CD4-positive, alpha-beta memory T cell (primary cell): ENCODE measurements at places on chromosomes 12 and 14.

DNA sequence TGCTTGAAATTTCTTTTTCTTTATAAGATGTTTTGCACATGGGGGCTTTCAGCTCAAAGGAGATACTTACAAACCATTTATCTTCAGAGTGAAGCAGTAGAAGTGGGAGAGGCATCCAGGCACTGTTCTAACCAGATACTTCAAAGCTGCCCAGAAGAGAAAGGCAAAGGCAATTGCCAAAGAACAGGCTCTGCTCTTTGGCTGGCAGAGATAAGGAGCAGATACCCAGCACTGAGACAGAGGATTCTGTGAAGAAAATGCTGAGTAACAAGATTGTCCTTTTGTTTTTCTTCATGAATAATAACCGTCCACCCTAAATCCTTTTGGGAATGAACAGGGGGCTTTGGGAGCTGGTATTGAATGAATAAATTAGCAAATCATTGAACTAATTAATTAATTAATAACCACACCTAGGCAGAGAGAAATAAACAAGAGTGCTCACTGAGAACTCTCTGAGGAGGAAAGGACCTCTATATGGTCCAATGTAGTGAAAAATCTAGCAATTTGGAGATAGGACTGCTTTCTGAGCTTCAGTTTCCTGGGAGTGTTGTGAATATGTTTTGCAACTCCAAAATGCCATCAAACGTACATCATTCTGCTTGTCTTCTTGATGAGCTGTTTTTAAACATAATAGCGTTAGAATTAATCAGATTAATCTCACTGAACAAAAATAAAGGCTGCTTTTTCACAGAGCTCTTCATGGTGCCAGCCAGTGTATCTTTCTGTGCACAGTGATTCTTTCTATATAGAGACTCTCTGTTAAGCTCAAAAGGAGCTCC is 192.8 kb upstream of the AMIGO2 start:
- no peak for DNase-seq

DNA sequence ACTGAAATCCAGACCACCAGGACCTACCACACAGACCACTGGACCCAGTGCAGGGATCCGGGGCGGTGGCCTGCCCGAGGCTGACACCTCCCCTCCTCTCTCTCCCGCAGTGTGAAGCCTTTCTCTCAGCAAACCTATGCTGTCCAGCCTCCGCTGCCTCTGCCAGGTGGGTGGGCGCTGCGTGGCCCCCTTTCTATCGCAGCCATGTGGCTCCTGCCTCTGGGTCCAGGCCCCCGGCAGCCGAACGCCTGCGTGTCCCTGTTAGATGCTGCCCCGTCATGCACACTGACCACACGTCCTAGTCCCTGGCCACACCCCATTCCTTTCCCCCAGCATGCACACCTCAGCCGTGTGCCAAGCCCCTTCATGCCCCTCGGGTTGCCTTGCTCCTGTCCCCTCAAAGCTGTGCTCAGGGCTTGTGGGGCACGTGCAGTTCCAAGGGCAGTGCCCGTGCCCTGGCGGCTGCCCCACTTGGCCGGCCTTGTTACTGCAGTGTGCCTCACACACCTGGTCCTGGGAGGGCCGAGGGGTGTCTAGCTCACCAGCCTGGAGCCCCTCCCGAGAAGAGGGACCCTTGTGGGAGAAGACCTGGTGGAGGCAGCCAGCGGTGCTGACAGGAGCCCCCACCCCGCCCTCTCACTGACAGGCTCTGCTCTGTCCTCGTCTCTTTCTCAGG is 58.0 kb upstream of the TSPAN9 start:
- no peak for DNase-seq

DNA sequence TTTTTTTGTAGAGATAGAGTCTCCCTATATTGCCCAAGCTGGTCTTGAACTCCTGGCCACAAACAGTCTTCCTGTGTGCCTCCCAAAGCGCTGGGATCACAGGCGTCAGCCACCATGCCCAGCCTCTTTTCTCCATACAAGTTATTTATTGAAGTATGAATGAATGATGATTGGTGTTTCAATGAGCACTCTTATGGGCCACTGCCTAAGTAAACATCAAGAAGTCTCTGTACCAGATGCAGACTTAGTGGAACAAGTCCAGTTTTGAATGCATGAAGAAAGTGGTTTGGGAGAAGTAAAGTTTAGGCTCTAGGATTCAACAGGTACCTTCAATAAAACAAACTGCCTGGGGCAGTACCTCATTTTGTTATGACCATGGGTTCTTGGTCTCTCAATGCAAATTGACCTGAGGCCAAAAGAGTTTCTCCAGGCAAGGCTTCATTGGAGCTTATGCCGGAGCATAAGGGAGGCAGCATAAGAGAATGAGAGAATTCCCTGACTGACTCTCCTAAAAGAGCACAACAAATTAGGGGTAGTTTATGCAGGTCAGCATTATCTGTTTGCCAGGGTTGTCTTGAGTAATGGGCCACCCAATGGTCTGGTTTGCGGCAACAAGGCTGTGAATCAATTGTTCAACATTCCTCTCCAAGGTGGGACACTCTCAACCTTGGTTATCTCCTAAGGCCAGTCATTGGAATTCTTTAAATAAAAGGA is 1.1 kb upstream of the GMFB start:
- no peak for DNase-seq

- DNase-seq, result no peak
These were observed 33.5 kb downstream of the FMNL3 start for GRCh38 chr12:49673446-49674317.

- no peak for DNase-seq
These were observed 88.6 kb downstream of the EPS8 start for GRCh38 chr12:15700595-15700994.

DNA sequence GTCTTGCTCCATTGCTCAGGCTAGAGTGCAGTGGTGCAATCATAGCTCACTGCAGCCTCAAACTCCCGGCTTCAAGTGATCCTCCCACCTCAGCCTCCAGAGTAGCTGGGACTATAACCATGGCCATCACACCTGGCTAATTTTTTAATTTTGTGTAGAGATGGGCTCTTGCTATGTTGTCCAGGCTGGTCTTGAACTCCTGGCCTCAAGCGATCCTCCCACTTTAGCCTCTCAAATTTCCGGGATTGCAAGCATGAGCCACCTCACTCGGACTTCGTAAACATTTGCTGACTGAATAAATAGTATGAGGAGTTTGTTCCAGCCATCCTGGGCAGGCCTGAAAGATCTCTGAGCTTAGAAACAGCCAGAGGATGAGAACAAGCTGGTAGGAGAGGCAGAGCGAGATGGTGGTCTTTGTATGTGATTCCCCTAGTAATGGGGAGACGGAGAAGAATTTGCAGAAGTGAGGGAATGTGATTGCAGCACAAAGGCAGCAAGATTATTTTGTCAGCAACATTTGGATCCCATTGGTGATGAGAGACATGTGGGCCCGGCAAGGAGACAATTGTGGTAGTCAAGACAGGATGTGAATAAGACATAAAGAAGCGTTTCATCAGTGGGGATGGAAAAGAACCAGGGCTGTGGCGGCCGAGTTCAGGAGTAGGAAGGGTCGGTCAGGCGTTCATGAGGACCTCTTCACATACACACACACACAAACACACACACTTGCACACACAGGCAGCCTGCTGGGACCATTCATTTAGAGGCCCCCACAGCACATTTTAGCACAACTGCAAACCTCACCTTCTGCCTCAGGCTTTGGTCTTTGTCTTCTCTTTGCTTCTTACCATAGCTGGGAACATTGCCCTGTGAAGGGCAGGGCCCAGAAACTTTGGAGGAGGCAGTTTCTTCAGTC is 155.5 kb downstream of the ZFP36L1 start:
- DNase-seq, result no peak

DNA sequence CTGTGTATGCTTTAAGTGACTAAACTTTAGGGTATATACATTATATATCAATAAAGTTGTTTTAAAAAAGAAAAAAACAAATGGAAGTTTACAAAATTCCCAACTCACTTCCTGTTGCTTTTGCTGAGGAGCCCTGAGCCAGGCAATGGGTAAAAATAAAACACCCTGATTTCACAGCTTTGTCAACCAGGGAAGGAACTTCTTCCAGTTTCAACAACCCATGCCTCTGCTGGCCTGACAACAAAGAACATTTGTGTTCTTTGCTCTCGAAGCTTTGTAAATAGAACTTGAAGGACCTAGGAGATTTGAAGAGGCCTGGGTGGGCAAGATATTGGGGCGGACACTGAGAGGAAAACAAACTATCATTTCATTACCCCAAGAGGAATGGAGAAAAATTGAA is 141.2 kb upstream of the NOS1 start:
- DNase-seq, result no peak

DNA sequence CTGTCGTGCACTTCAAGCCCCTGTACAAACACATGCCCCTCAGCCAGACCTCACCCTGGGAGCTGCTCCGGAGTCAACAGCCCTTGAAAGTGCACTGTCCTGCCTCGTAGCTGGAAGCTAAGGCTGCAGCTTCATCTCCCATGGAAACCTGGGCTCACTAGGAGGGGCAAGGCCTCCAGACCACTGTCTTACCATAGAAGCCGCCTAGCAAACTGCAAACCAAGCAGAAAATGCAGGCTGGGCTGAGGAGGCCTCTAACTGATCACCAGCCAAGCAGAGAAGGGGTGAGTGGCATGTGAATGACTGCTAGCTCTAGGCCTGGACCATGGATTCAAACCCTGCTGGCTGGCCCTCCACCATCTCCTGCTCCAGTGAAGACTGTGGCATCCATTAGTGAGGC is 340.2 kb downstream of the CACNA1C start:
- DNase-seq, result no peak

DNA sequence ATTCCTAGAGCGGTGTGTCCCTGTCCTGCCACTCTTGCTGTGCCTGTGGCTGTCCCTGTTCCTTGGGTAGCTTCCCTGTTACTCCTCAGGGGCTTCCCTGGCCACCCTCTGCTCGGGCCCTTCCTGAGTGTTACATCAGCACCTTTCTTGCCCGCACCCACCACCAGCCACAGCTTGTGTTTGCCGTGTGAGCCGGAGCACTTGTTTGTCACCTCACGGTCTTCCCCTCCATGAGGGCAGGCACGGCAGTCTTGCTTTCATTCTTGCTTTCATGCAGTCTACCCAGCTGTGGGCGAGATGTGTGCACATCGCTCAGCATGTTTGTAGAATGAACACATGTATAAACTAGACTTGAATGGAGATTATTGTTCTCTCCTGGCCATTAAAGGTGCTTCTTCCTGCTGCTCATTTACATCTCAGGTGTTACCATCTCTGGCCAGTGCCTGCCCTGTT is 42.0 kb downstream of the TRAF3 start:
- DNase-seq, result peak; percentile 31

- DNase-seq, result no peak
These were observed 22.3 kb upstream of the CTDSP2 start for GRCh38 chr12:57868851-57869268.

DNA sequence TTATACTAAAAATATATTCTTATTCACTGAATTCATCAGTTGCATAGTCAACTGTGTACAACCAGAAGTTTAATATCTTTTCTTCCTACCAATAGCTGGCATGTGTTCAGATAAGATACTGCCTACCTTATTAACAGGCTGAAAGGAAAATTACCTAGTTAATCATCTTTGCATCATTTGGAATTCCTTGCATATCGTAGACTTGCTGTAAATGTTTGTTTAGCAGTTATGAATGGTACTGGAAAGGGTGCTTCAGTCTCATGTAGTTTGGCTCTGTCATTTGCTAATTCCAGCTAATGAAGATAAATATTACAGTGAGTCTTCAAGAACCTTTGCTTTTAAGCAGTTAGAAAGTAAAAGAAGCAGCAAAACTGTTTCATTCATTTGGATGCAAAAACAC is 84.4 kb downstream of the PPHLN1 start:
- DNase-seq, result no peak

- DNase-seq, result no peak
These were observed 32.6 kb downstream of the MLXIP start for GRCh38 chr12:122111089-122111641.

DNA sequence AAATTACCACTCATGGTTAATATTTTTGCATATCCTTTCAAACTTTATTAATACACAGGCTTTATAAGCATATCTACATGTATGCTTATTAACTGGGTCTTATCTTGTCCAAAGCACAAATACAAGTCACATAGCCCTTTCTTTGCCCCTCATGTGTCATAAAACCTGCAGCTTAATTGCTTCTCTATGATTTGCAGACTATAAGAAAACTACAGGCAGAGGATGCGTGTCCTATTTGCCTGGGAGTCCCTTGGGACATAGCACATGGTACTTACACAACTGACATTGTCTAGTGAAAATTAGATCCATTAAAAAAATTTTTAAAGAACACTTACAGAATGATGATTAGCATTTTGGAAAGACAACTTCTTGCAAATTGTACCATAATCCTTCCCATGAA is 190.5 kb upstream of the PLEKHA5 start:
- no peak for DNase-seq

DNA sequence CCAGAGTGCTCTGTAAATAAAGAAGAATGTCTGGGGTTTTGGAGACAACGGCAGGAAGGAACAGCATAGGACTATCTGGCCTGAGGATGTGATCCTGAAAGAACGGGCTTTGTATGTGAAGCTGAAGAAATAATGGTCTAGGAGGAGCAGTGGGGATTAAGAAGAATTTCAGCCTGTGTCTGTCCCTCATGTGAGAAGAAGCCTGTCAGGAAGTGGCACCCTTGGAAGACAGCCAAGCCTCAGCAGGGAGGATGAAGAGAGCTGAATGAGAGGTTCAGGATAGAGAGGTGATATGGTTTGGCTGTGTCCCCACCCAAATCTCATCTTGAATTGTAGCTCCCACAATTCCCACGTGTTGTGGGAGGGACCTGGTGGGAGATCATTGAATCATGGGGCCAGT is 56.9 kb upstream of the TCL1A start:
- no peak for DNase-seq

DNA sequence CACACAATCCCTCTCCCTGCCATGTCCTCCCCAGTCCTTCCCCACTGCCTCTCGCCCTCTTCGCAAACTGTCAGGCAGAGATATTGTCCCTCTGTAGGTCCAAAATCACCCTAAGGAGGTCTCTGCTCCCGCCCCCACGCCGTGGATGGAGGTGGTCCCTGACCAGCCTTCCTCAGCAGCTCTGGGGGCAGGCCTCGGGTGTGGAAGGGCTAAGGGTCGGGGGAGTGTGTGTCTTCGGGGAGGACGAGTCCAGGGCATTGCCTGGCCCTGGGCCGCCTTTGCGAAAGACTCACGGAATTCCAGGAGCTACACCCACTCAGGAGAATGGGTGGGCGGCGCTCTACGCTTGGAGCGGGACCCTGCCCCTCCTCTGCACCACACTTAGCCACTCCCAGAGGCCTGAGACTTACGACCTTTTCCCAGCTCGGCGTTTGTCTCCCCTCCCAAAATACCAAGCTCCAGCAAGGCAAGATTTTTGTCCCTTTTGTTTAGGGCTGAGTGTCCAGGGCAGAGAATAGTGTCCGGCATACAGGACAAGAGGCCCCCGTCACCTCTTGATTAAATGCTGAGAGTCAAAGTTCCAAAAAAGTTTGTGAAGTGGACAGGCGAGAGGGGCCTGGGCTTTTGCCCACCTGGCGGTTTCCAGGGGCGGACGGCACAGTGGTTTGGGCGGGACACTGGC is 881 bp downstream of the PYGL start:
- no peak for DNase-seq

GRCh38 chr14:103508521-103509329 is 13.9 kb downstream of the CKB start:
- DNase-seq, result no peak

GRCh38 chr14:24058260-24058950 is 6.6 kb downstream of the CARMIL3 start:
- peak; percentile 63 for DNase-seq
